ENCODE measurements at places on chromosomes 16 and 17.

DNA sequence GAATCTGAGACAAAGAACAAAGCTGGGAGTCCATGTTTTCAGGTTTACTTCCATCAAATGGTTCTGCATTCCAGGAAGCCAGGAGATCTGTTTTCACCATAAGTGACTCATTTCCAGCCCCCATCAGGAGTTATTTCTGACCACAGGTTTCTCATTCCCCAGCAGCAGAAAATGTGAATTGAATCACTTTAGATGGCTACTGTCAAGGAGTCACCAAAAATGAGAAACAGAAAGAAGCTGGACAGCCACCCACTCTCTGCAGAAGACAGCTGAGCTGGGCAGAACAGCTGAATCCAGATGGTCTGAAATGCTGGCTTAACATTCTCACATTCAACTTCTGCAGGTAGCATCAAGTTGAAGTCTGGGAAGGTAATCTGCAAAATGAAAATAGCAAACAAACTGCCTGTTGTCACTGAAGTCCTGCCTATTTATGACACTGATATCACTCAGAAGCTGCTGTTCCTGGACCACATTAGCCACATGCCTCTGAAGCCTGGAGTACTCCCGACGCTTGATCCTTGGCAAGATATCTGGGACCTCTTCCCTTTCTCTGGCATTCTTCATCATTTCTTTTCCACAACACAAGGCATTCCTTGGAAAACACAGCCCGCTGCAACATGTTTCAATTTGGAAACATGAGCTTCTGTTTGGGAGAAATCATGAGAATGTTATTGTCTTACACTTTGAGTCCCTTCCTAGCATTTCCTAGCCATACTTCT lies 15.3 kb downstream of the CCL11 start:
- no peak for DNase-seq

DNA sequence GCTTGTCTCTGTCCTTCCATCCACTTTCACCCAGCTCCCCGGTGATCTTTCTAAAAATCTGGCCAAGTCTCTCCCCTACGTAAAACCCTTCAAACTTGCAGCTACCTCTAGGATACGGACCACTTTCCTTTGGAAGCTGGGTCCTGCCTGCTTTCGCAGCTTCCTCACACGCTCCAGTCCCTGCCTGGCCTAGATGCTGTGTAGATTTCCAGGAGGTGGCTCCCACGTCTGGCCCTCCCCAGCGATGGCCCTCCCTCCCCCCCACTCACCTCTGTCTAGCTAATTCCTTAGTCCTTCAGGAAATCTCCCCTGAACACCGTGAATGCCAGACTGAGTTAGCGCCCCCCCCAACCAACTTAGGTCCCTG lies 579 bp upstream of the LRRC59 start:
- DNase-seq = no peak

DNA sequence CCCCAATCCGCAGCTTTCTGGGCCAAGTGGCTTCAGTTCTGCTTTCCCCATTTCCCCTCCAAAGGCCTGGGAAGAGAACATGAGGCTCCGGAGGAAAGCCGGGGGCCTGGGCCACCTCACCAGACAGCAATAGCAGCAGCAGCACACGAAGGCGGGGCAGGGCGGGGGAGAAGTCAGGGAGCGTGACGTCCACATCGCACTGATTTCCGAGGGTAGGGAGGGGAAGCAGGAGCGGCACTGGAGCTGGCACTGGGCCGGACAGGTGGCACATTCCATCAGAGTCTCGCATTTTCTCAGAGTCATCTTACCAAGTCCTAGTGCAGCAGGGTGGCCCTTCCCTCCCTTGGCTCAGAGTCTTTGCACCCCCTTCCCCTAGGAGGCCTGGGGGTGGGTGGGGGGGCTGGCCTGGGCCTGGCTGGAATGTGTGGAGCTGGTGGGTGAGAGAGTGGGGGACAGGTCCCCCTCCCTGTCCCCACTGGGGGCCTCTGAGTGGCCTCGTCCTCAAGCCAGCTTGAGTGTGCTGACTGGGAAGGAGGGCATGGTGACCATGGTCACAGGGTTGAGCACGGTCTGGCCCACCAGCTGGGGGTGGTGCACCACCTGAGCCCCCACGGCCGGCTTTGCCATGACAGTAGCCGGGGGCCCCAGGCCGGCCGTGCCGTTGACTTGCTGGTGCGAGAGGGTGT lies 14.3 kb downstream of the MNT start:
- DNase-seq = no peak

GRCh38 chr17:29331075-29331707 lies 37.2 kb upstream of the NUFIP2 start:
- no peak for DNase-seq

DNA sequence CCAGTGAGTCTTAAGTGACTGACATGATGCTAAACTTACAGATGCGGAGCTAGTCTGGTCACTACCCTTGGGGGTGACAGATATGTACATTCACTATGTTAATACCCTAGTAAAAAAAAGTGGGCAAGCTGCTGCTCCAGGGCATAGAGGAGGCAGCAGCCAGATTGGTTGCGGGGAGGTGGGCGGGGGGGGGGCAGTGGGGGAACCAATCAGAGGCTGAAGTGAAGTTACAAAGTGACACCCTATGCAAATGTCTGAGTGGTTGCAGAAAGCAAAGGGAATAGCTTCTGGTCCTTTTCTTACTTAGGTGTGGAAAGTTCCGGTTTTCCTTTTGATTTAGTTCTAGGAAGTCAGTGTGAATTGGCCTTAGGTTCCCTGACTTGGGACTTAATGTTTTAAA lies 12.1 kb downstream of the NDEL1 start:
- DNase-seq = no peak

GRCh38 chr16:6966925-6967324 lies 365.7 kb upstream of the RBFOX1 start:
- DNase-seq = no peak
